ENCODE measurements at places on chromosomes 4 and X.

- no peak for DNase-seq
These were observed 16.5 kb downstream of the TBC1D14 start for GRCh38 chr4:6926081-6926480.

- DNase-seq: no peak
These were observed 83.4 kb downstream of the MSN start for GRCh38 chrX:65750674-65751469.

- no peak for DNase-seq
These were observed 450.6 kb downstream of the SH2D1A start for GRCh38 chrX:124796989-124797388.

DNA sequence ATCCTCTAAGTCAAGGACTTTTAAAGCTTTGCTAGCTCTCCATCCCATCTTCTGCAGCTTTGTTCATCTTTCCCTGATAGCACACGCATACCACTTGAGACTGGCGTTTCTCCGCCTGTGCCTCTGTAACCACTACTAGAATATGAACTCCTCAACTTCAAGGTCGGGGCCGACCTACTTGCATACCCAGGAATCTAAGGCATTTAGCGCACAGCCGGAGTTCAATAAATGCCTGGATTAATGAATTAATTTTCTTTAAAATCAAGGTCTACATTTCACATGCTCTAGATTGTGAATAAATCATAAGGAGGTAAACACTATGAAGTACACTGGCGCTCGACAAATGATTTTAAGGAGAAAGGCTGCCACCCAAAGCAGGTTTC lies 89.3 kb downstream of the HNRNPD start:
- DNase-seq: peak; percentile 8

DNA sequence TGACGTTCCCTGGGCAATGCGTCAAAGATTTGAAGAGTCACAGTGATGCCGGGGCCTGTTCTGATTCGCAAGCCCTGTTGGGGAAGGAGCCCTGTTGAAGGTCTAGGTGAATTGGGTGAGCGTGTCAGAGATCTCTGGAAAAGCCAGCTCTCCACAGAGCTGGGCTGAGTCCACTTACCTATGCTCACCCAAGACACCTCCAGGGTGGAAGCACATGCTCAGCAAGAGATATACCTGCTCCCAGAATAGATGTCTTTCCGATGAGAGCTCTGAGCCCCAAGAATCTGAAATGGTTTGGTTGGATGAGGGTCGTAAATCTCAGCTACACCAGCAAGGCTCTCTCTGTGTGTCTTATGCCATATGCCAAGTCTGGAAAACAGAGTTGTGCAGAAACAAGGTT lies 1.7 kb downstream of the GABRQ start:
- DNase-seq: no peak

DNA sequence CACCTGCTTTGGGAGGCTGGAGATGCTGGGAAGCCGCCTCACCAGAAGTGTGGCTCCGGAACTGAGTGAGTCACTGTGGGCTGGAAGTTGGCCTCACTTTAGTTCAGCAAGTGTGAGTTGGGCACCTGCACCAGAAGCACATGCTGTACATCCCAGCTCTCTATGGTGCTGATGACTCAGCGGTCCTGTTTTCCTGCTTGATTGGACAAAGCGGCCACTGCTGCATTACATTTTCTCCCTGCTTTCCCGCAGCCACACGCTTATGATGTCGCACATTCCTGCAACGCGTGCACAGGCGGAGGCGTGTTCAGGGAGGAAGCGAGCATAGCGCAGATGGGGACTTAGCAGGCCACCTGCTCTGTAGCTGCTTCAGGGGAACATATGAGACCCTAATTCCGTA lies 26.7 kb upstream of the CLDN34 start:
- peak; percentile 8 for DNase-seq

DNA sequence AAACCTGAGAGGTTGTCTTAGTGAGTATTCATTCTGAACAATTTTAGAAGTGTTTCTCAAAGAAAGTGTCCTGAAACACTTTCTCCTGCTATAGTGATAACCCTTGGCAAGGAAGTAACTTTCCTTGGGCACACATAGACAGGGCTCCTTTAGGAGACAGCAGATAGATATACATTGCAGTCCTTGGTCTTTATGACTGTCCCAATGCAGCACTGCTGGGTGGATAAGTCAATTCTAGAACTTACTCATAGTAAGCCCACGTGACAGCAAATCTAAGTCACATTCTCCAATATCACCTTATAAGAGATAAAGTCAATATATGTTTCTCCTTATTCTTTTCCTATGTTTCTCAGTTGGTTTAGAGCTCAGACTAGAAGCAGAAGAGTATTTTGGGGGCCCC lies 46.7 kb downstream of the GPRASP3 start:
- DNase-seq: no peak

DNA sequence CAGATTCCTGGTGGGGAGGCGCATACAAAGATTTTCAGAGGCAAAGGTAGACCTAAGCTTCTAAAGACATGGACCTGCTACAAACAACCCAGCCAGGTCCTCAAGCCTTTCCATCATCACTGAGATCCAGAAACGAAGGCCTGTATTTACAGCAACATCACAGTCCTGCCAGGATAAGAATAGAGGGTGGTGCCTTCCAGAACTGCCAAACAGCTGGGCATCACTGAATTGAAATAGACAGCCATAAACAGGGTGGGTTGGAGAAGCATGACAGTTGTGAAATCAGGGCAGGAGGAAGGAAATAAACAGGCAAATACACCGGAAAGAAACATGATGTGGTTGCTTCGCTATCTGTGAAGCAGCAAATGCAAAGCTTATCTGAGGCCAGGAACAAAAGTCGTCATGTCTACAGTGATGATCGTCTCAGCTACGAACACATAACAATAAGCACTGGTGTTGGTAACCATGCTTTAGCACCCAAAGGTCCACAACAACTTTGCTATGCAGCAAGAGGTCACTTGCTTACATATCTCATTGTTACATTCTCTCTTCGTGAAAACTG lies 6.7 kb upstream of the TMEM154 start:
- DNase-seq: no peak

DNA sequence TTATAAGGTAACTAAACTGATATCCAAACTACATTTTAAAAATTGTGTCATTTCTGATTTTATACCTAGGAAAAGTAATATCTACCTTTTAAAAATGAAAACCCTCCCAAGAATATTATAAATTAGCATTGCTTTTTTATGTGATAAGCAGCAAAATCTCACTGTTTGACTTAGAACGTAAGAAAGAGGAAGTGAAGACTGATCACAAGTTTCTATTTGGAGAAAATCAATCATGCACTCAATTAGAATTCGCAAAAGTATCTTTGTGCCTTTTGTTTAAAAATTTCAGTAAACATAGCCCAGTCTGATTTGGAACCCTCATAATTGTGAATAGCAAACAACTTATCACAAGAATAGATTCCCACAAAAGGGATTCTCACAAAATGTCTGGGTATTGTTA lies 142.7 kb downstream of the TENM3 start:
- no peak for DNase-seq

GRCh38 chrX:148572337-148572736 lies 71.9 kb downstream of the AFF2 start:
- DNase-seq: no peak

- DNase-seq: peak; percentile 64
These were observed 95.9 kb upstream of the PTPN13 start for GRCh38 chr4:86497980-86498862.

GRCh38 chr4:167987285-167987684 lies 105.1 kb upstream of the ANXA10 start:
- DNase-seq: no peak

DNA sequence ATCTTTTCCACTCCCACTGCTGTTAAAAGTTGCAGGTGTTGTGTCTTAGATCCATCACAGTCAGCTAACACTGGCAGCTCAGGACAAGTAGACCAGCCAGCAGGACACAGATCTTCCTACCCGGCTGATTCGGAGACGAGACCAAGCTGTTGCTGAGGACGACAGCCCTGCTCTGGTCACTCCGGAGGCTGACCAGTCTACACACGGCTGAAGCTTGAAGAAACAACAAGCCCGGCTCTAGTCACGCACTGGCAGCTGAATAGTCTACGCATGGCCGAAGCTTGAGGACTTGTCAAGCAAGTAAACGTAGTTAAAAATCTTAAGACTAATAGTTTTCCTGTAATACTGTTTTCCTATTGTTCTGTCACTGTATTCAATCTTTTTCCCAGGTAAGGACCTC lies 1.8 kb downstream of the ACOX3 start:
- no peak for DNase-seq

GRCh38 chr4:92265021-92265420 lies 38.7 kb upstream of the GRID2 start:
- DNase-seq: no peak

DNA sequence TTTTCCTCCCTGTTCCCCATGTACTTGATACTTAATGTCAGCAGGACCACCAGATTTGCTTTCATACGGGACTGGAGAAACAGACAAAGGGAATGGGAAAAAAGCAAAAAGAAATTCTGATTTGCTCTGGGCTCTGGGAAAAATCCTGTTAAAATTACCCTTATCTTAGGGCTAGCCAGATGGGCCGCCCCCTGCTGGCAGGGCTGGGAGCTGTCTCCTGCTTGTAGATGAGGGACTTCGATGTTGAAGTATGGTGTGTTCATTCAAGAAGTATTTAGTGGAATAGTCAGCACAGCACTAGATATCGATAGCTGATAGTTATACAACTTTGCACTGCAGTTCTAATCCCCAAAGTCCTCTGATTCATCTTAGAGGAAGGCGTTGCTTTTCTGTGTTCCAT lies 45.8 kb downstream of the BCORL1 start:
- peak; percentile 67 for DNase-seq

GRCh38 chr4:34293459-34293858 lies 1950.9 kb downstream of the ARAP2 start:
- DNase-seq: no peak

DNA sequence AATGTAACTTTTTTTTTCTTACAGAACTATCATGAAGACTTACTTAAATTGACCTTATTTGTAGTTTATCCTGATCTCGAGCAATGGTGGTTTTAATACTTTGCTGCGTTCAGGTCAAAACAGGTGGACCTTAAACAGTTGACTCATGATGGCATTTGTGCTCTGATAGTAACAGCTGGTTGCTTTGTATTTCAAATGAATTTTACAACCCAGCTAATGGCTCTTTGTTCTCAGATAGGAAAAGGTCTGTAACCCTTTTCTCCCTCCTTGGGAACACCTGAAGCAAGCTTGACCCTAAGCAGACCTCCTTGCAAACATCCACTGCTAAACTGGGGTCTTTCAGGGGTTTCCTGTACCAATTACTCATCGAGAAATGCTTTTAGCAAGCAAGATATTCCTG lies 79.2 kb downstream of the F11 start:
- no peak for DNase-seq

DNA sequence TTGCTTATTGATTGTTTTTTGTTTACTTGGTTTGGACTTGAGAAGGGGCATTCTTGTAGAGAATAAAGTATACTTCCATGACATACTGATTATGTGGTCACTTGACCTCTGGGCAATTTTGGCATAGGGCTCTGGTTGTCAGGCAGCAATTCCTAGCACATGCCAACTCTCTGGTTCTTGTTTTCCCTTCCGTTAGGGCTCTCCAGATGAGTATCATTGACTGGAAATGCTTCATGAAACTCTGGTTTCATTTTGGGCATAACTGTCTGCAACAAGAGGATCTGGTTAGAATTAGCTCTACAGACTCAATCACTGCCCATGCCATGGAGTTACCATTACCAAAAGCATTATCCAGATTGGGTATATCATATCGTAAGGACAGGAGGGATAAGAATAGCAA lies 1057.9 kb downstream of the FAT4 start:
- DNase-seq: no peak

- no peak for DNase-seq
These were observed 94.2 kb downstream of the ATP10D start for GRCh38 chr4:47579235-47579634.

DNA sequence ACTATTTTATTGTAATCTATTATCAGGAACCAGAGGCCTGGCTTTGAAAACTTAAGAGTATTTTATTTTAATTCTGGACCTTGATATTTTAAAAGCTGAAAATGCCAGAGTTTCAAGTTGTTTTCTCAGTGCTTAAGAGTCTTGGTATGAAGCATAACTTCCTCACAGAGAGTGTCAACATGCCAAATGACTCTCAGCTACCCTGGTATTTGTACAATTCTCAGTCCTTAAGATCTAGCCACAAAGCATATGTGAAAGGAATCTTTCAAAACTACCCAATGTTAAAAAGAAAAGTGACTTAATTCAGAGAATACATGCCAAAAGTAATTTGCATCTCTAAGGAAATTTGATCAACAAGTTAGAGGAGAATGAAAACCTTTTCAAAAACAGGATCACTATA lies 171.9 kb downstream of the DKK2 start:
- DNase-seq: peak; percentile 54

DNA sequence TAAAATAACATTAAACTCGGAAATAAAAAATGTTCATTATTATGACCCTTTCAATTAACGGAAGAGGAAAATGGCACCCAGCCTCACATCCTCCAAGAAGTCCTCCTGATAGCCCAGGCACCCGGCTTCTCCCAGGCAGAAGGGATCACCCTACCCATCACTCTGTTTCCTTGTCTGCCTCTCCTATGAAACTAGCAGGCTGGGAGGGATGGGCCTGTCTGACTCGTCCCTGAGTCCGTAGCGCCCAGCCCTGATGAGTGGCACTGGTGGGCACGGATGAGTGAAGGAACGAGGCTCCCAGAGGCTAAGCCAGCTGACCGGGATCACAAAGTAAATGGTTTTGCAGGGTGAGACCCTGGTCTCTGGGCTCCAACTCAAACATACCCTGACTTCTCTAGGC lies 28.6 kb upstream of the KIAA0232 start:
- DNase-seq: no peak

- DNase-seq: no peak
These were observed 111.8 kb downstream of the TRAPPC11 start for GRCh38 chr4:183770906-183771305.

- no peak for DNase-seq
These were observed 323.0 kb upstream of the BOD1L1 start for GRCh38 chr4:13950491-13950890.

DNA sequence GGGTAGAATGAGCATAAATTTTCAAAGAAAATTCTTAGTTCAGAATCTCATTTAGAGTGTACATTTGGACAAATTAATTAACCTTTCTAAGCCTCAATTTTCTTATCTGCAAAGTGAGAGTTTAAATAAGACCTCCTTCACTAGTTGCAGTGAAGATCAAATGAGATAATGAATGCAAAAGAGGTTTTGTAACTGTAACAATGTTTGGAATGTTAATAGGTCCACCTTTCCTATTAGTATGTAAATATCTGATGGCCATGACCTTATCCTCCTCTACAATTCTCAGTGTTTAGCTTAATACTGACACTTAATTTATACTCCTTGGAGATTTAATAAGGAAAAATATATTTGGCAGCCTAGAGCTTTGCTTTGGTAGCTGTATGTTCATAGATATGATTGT lies 138.8 kb downstream of the GABRG1 start:
- DNase-seq: no peak

GRCh38 chr4:38647101-38647819 lies 16.7 kb upstream of the KLF3 start:
- no peak for DNase-seq

DNA sequence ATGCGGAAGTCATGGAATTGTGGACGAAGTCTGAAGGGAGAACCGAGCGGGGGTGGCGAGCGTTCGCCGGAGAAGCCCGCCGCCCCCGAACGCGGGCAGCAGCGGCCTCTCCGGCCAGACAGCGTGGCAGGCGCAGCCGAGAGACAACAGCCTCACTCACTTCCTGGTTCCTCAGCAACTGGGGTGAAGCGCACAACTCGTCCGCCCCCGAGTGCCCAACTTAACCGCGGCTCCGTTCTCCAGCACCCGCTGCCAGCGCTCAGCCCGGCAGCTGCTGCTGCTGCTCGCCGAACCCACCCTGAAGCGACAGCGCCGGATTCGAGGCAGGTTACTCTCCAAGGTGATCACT lies 68.0 kb downstream of the NOCT start:
- DNase-seq: peak; percentile 80

- DNase-seq: no peak
These were observed 15.2 kb downstream of the FHDC1 start for GRCh38 chr4:152951348-152951747.

- no peak for DNase-seq
These were observed 208.3 kb upstream of the LEF1 start for GRCh38 chr4:108377021-108377420.
